ENCODE measurements at places on chromosomes 1 and 21.
A peak's percentile ranks its signal among the peaks of the same experiment; 100 is the strongest.

DNA sequence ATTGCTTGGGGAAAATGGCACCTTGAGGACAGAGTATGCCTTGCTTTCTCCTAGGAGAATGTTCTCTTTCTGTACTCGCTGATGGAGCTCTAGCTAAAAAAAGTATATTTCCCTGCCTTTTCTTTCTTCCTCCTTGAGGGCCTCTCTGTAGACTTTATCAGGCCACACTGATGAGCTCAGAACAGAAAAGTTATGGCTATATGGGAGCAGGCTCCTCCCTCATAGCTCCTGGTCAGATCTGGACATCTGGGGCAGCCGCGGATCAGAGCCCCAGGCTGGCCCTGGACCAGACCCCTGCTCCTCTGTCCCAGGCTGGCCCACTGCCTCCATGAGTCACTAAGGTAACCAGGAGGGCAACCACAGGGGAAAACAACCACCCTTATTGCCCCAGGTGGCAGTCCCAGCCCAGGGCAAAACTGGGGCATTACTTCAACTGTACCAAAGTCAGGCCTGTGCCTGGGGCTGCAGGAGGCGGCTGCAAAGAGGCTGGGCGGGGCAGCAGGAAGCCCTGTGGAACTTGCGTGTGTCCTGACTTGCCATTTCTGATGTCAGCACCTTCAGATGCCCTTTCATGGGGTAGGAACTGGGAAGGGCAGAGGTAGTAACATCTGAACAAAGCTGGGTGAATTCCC lies 26.3 kb upstream of the ZNF648 start:
- DNase-seq, result no peak

DNA sequence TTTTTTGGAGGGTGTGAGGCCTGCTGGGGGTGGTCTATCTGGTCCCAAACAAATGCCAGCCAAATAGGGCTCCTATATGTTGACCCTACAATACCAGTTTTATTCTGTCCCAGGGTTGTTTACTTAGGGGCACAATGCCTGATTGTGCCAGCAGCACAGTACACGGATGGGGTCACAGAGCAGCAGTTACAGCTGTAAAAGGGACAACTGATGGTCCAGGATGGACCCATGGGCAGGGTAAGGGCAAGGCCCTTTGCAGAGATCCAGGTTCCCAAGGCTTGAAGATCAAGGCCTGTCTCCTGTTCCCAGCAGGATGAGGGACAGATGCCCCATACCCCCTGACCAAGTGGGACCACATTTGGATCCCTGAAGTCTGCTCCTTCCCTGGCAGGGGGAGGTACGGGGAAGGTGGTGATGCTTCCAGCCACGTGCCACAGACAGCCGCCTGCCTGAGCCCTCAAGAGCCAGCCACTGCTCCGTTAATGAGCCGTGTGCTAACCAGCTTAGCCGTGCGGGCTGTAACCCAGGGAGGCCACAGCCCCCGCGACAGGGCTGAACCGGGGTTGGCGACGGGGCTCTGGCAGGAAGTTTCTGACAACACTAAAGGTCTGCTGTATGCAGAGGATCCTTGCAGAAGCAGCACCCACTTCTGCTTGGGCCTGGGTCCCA lies 18.2 kb downstream of the SLC6A9 start:
- DNase-seq, result no peak

GRCh38 chr1:164361927-164362326 lies 197.1 kb upstream of the PBX1 start:
- no peak for DNase-seq

- no peak for DNase-seq
These were observed 36.3 kb downstream of the FAAP20 start for GRCh38 chr1:2158272-2158671.

DNA sequence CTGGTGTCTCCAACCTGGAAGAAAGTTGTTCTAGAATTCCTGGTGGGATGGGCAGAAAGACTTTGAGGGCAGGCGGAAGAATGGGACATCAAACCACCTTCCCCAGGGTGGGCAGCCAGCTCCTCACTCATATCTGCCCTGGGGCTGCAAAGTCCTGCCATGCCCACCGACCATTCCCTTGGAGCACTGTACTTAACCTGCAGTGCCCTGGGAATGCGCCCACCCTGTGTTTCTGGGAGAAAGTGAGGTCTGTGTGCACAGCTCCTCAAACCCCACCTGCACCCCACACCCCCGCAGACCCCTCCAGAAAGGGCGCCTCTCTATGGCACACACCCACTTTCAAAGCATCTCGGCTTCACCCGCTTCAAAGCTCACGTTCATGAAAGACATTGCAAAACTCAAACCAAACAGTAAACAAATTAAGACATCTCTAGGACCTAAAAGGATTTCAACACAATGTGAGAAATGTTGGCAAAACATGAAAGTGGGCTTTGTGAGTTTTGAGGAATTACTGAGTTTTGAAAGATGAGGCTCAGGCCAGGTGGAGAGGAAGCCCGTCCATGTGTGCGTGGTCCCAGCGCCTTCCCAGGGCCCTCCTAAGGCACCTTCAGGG lies 25.1 kb downstream of the KRTAP10-1 start:
- no peak for DNase-seq

- no peak for DNase-seq
These were observed 618.2 kb downstream of the BRINP3 start for GRCh38 chr1:189859385-189859977.

- DNase-seq, result no peak
These were observed 176.9 kb downstream of the CTH start for GRCh38 chr1:70587872-70588366.

- DNase-seq, result no peak
These were observed 56.5 kb upstream of the SELENON start for GRCh38 chr1:25743164-25744139.

- no peak for DNase-seq
These were observed 88.0 kb upstream of the NFIA start for GRCh38 chr1:60994369-60994768.

DNA sequence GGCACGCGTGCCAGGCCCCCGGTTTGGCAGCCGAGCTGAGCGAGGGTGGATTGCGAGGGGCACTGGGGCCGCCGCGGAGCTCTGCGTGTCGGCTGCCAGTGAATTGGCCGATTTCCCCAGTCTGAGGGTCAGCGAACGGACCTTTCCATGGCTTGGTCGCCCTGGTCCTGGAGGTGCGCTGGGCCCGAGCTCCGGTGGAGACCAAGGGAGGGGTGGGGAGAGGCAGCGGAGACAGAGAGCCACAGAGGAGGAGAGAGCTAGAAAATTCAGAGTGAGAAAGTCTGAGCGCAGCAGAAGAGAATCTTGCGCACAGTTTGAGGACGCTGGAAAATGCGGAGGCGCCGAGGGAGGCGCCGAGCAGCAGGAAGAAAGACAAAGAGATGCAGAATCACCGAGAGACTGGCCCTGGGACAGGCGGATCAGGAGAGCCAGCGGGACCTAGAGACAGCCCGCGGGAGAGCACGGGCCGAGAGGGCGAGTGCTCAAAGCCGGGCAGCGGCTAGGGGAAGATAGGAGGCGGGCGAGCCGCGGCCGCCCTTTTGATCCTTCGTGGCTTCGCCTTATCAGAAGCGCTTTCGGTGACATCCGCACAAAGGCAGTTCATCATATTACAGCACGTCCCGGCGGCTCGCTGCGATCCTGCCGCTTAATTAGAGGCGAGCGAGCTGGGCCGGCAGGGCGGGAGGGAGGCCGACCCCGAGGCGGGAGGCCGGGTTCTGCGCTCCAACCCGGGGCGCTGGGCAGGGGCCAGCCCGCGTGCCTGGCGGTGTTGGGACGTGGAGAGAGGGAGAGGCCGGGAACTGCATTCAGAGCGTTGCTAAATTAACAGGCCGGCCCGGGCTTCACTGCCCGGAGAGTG lies 12.7 kb downstream of the PAX7 start:
- no peak for DNase-seq

DNA sequence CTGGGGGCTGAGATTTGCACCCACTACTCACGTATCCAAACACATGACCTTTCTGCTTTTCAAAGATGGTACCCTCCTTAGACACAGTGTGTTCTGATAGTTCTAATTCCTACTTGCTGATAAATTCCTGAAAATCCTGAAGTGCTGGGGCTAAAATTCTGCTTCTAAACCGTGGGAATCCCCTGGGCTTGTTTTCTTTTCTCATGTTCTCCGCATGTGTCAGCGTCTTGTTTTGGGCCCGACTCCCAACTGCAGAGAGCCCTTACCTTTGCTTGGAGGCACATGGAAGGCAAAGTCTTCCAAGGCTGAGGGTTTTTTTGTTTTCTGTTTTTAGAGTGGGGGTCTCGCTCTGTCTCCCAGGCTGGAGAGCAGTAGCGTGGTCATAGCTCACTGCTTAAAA lies 27.2 kb downstream of the PSMG1 start:
- DNase-seq, result no peak

DNA sequence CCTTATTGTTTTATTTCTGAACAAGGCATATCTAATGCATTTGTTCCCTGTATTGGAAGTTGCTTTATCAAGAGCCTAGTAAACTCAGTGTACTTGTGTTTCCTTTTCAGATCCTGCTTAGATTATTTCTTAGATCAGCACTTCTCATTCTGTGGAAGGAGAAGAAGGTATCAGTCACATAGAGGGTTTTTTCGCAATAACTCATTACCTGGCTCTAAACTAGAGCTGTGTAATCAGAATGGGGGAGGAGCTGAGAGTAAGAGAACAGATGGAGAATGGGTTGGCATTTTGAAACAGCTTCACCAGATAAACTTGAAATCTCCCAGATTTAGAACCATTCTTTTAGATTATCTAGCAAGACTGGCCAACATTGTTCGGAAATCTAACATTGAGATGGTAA lies 11.0 kb downstream of the AHCYL1 start:
- DNase-seq, result no peak

GRCh38 chr1:56824271-56824670 lies 5.1 kb upstream of the FYB2 start:
- DNase-seq, result no peak

DNA sequence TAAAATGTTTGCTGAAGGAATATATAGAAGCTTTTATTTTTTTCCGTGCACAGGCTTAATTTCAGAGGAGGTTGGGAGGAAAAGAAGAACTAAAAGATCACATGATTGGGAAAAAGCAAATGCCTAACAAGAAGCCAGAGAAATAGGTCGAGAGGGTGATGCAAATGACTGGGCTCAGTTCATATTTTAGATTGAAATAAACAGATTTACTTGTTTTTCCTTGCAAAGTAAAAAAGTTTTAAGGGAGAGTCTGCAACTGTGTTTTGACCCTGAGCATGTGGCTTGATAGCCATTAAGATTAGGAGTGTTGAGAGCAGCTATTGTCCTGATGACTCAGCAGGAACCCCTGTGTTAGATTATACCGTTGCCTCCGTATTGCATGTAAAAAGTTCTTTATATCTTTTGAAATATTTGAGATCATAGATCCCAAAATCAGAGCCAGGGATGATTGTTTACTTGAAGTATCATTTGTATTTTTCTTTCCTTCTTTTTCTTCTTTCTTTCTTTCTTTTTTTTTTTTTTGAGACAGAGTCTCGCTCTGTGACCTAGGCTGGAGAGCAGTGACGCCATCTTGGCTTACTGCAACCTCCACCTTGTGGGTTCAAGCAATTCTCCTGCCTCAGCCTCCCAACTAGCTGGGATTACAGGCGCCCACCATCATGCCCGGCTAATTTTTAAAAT lies 20.2 kb downstream of the CLIC4 start:
- no peak for DNase-seq

GRCh38 chr1:244047621-244048255 lies 3.3 kb upstream of the ZBTB18 start:
- DNase-seq, result peak; percentile 86

DNA sequence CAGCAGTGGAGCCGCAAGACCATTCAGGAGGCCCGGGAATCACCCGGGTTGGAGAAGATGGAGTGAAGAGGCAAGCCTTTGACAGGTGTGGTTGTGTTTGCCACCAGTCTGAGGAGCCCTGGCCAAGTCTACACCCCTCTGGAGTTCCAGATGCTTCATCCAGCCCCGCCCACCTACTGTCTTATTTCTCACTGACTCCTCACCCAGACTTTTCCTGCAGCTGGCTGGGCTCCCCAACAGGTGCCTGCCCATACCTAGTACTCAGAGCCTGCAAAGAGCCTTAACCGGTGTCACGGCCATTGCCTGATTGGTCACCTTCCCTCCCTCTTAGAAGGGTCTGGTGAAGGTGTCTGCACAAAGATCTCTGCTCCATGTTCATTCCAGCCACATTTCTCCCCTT lies 16.0 kb downstream of the SLC9A1 start:
- DNase-seq, result no peak

GRCh38 chr1:186283374-186283773 lies 91.7 kb downstream of the TPR start:
- no peak for DNase-seq

DNA sequence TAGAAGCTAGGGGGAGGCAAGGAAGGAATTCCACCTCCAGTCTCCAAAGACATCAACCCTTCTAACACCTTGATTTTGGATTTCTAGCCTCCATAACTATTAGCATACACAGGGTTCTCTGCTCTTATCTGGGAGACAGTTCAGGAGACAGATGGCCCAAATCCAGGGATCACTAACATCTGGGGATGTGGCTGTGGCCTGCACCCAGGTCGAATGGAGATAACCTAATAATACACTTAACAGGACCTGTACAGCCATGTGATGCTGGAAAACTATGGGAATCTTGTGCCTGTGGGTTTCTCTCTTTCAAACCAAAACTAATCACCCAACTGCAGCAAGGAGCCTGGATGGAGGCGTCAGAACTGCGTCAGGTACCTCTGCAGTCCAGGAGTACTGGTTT lies 47.6 kb downstream of the KIAA0319L start:
- no peak for DNase-seq

GRCh38 chr1:15579683-15580047 lies 5.2 kb downstream of the AGMAT start:
- no peak for DNase-seq

- no peak for DNase-seq
These were observed at the start of gene SORT1 for GRCh38 chr1:109397581-109398342. TSS of gene SORT1 (minus strand) at chr1:109397918. CDS start at chr1:109397892, 26 bp downstream.

DNA sequence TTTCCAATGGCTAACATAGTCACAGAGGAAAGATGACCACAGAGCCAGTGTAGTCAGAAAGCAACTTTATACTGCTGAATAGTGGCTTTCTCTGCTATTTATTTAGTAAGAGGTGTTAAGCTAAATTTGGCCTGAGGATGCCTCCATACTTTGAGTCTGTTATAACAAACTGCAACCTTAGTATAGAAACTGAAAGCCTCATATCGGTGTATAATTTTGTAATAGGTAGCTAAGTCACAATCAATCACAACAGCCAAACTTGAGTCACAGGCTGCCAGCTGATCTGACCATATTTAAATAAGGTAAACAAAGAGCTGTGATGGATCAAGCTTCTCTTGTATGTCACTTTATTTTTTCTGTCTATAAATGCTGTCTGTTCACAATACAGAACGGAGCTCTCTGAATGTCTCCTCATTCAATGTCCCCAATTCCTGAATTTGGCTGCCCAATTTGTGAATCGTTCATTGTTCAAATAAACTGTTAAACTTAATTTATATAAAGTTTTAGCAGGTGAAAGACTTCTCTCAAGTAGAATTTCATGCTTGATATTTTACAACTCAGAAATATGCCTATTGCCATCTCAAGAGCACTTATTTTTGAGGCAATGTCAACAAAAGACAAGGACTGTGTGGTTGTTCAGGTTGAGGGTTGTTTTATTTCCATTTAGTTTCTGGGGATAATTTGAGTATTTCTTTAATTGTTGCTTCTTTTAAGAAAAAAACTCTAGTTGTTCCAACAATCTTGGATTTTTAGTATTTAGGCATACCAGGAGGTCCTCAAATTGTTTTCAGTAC lies 339.7 kb upstream of the B3GALT2 start:
- no peak for DNase-seq
